Activated T-helper 9 cell treated with anti-CD3 and anti-CD28 coated beads, Interleukin-2, amount 50 U/mL, for 16 hours (primary cell): ENCODE measurements at places on chromosomes 6 and 20.

- DNase-seq, result no peak
These were observed 26.0 kb downstream of the SLC17A9 start for GRCh38 chr20:62978561-62978943.

- no peak for DNase-seq
These were observed 19.2 kb upstream of the BPIFB1 start for GRCh38 chr20:33263784-33264183.

GRCh38 chr6:37607944-37608343 is 89.7 kb downstream of the MDGA1 start:
- DNase-seq, result no peak

GRCh38 chr6:42369568-42369967 is 82.2 kb downstream of the TRERF1 start:
- no peak for DNase-seq

DNA sequence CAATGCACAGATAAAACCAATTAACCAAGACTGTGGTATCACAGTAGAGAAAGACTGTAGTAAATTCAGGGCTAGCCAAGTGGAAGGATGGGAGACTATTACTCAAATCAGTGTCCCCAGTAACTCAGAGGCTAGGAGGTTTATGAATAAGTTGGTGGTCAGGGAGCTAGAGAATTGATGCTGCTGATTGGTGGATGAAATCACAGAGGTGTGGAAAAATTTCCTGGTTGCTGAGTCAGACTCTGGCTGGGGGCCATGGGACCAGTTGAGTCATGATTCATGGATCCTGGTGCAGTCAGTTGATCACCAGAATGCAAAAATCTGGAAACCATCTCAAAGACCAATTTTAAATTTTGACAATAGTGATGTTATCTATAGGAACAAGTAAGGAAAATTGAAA is 555.9 kb downstream of the C6orf118 start:
- no peak for DNase-seq

- no peak for DNase-seq
These were observed 7.9 kb downstream of the ZC2HC1B start for GRCh38 chr6:143872201-143872600.

DNA sequence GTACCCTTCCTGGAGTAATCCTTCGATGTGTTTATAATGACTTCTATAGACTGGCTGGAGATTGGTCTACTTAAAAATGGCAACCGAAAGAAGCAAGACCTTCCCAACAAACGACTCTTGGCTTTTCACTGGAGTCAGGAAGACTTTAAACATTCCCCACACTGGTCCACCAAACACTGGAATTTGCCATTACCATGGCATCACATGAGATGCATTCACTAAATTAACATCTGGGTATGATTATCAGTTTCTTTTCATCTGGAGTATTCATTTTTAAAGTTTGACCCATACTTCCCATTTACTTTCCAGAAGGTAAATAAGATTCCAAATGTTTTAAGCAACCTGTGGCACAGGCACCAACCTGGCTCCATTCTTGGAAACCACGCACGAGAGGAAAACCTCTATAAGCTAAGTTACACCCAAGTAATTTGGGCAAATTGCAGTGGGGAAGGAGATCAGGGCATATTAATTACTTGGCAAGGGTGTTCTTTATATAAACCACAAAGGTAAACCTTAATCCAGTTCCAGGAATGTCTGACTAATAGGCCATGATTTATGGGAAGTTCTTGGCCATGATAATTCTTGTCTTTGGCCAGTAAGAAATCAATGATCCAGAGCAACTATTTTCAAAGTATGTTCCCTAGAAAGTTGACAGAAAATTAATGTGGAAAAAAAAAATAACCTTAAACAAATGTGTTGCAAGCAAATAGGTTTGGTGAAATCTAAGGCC is 190.0 kb upstream of the COL21A1 start:
- no peak for DNase-seq

DNA sequence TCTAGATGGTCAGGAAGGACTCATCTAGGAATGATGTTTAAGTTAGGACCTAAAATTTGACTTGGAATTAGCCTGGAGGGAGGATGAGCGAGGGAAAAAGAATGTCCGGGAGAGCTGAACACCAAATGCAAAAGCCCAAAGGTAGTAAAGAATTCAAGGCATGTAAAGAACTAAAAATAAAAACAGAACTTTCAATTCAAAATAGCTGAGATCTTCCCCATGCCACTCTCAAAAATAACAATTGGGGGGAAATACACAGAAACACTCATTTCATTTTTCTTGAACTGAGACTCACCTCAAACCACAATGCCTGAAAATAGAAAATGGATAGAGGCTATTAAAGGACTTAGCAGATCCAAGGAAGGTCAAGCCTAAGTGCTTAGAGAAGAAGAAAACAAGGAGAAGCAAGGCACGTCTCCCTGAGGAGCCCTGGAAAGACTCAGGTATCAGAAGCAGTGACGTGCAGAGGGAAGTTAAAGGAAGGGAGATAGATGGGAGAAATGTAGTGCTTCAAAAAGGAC is 10.4 kb downstream of the PXT1 start:
- no peak for DNase-seq

DNA sequence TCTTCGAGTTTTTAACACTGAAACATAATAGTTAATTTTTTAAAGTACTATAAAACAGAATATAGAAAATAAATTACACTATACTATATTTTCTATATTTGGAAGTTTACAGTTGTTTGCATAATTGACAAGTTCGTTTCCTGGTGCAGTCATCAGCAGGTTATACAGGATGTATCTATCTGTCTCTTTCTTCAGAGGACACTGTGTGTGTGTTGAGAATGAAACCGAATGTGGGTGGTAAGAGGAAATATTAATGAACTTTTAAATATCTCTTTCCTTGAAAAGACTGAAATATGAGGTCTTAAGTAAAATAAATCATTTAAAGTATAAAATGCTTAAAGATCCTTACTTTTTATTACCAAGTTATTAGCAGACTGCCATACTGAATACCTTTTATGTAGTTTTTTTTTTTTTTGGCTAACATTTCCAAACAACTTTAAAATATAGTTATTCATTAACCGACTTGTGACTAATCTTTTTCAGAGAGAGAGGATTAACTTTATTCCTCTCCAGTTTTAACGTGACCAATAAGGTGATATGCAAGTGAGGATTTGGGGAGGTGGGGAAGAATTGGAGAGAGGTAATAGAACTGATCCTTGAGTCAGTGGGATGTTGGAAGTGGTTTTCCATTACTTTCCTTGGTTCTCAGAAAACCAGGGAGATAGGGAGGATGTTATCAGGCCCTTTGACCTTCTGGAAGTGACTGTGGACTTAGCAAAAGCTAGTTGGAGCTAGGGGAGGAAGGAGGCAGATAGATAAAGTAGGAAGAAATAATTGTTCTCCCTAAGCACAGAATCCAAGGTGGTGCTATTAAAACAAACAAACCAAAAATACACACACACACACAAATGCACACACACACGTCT is 380.0 kb upstream of the FLRT3 start:
- DNase-seq, result no peak

DNA sequence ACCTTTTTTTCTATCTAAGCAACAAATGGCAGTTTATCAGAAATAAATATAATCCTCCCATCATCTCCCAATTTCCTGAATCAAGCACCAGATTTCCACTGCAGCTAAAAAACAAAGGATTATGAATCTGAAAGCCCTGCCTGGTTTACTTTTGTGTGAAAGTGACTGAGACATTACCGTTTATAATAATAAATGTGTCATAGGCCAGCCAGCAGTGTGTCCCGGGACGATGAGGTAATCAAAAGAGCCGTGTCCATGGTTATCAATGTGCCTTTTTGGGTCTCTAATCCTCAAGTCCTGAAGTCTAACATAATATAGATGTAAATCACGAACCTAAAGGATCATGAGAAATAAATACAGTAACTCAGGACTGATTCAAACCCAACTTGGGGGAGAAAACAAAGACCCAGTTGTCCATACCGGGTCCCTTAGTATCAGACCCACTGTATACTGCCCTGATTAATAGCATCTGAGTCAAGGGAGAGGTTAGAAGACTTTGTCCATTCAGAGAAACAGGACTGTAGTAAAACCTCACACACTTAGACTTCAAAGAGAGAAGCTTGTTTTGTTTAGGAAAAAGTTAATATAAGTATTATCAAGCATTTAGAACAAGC is 149.1 kb downstream of the SASH1 start:
- no peak for DNase-seq

- no peak for DNase-seq
These were observed 29.8 kb downstream of the TENT5A start for GRCh38 chr6:81722506-81723223.

GRCh38 chr20:1657556-1658334 is at the start of gene SIRPG:
Gene SIRPG (minus strand): TSS chr20:1657779. CDS start chr20:1657714, 65 bp downstream.
- no peak for DNase-seq

- peak; percentile 77 for DNase-seq
These were observed 1.2 kb upstream of the C6orf62 start for GRCh38 chr6:24720131-24720603.

GRCh38 chr6:10269814-10270472 is 144.9 kb downstream of the TFAP2A start:
- DNase-seq, result no peak

GRCh38 chr6:51711876-51712275 is 375.5 kb downstream of the PKHD1 start:
- DNase-seq, result no peak

GRCh38 chr6:167524261-167525111 is 199.6 kb downstream of the TTLL2 start:
- DNase-seq, result no peak

- no peak for DNase-seq
These were observed 396.2 kb downstream of the RFPL4B start for GRCh38 chr6:112743323-112743722.

DNA sequence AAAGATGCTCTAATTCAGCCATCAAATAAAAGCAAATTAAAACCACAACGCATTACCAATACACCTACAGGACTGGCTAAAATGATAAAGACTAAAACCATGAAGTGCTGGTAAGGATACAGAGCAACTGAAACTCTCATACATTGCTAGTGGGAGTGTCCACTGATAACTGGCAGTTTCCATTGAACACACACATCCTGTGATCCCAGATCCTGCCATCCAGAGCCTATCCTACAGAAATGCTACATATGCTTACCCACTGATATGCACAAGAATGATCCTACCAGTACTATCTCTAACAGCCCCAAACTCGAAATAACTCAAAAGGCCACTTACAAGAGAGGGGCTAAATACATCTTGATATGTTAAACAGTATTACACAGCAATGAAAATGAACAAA is 81.0 kb downstream of the FYN start:
- no peak for DNase-seq

DNA sequence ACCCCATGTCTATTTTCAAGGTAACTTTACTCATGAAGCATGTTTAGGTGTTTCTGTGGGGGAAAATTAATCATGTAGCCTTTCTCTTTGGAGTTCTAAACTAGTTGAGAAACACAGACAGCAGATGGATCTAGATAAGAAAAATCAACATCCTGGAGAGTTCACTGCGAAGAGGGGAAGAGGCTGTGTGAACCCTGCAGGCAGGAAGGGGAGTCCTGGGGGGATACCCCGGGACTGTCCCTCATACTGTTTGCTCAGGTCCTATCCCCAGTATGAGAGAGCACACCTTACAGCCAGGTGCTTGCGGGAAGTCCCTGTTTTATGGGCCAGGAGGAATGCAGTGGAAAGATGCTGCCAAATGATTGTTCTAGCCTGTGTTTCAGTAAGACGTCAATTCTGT is 32.7 kb downstream of the CHMP4B start:
- DNase-seq, result no peak

DNA sequence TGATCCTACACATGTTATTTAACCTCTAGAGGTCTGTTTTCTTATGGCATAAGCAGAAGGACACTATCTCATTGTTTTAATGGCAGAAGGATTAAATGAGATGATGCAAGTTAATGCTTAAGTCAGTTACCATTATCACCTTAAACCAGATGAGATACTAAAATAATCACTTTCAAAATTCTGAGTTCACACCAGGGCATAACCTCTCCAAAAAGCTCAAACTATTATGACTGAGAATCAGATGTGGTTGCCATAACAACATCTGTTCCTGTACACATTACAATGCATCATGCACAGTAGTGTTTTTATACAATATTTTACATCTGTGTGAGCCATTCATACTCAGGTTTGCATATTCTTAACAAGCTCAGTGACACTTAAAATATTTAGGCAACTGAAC is 10.2 kb downstream of the ADNP start:
- DNase-seq, result no peak

DNA sequence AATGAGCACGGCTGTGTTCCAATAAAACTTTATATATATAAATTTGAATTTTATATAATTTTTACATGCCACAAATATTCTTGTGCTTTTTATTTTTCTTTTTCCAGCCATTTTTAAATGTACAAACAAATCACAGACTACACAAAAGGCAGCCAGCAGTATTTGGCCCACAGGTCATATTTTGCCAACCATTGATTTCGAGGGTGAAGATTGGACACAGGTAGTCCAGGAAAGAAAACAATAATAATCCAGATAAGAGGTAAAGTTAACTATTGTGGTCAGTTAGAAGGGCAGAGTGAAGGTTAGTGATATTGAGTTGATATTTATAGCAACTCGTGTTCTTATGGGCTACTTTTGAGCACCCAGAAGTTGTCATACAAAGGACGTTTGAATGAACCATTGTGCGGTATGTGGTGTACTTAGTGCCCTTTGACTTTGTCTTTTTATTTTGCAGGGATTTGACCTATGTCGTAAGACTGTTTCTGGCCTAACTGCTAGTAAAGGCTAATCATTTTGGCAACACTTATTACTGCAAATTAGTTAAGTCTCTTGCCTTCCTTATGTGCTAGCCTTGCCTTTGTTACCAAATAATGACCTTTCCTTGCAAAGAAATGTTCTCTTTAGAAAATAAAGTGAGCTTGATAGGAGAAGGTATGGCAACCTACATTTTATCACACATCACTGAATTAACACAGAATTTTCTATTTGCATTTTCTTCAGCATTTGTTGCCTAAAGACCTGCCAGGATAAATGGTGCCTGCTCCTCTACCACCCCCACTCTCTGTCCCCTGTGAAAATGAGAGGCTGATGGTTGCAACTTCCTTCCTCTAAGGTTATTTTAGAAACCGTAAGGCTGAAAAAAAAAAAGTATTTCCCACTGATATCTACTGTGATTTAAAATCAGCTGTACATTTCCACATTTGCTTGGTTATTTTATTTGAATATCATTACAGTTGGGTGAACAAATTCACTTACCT is 493.9 kb upstream of the SOX4 start:
- DNase-seq, result no peak

DNA sequence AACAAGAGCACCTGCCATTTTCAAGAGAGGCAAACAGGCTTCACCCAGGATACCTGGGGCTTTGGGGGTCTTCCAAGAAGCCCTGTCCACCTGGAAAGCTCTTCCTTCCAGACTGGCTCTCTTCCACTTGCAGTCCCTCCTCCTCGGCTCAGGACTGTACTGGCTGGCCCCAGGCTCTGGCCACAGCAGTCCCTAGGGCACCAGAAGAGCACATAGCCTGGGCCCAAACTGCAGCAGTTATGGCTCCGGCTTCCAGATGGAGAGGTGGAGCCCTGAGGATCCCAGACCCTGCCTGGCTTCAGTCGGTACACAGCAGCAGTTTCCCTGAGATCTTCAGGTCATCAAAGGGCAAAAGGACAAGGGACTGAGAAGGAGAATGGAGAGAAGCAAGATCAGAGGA is 1.6 kb upstream of the SLC35B2 start:
- DNase-seq, result no peak
